ENCODE measurements at places on chromosomes 6 and 20. TPM values are rescaled to one million over a fixed set of nuclear protein-coding genes. Genes with fewer than 3 reads are reported as not detected.

- H3K27me3 ChIP-seq: no peaks in the 10 kb centered on the region
- no peaks in the 10 kb centered on the region for H3K4me1 ChIP-seq
- no peak for DNase-seq
- no peak overlapping the region for H3K4me3 ChIP-seq
Observed at GRCh38 chr6:31020057-31020456, 9.8 kb downstream of the MUC22 start.

GRCh38 chr6:15061180-15061641, 184.7 kb upstream of the JARID2 start:
- H3K4me3 ChIP-seq: no peak overlapping the region
- no peak overlapping the region for H3K27ac ChIP-seq
- no peak for DNase-seq
- no peaks in the 10 kb centered on the region for H3K36me3 ChIP-seq

Gene SS18L1
- 13.4 TPM for total RNA-seq

DNA sequence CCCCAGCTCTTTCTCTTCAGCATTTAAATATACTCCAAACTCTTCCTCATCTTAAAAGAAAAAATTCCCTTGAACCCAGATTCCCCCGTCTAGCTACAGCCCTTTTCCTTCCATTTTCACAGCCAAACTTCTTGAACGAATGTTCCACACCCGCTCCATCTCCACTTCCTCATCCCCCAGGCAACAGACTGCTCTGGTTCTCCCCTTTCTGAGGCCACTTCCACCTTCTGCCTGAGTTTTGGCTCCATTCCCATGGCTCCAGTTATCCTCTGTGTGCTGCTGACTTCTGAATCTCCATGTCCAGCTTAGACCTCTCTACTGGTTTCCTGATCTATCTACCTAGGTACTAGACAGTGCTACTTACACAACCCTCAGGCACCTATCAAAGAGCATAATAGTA, 106.4 kb downstream of the RALGAPA2 start:
- H3K4me3 ChIP-seq: no peak overlapping the region
- no peaks in the 10 kb centered on the region for H3K27me3 ChIP-seq
- no peak overlapping the region for H3K27ac ChIP-seq
- peaks cover 4% of the 10 kb centered on the region for H3K4me1 ChIP-seq

Gene MANEA
- total RNA-seq: 8.0 TPM

Gene ADGB
- total RNA-seq: not detected

GRCh38 chr6:77688649-77689048, 35.8 kb downstream of the MEI4 start:
- no peaks in the 10 kb centered on the region for H3K4me1 ChIP-seq
- H3K27ac ChIP-seq: no peak overlapping the region
- H3K4me3 ChIP-seq: no peak overlapping the region
- no peak for DNase-seq

- no peaks in the 10 kb centered on the region for H3K36me3 ChIP-seq
- H3K27ac ChIP-seq: peak overlapping the region; percentile 49
- H3K27me3 ChIP-seq: peaks cover 14% of the 10 kb centered on the region
- peak overlapping the region; percentile 77 for H3K4me3 ChIP-seq
Observed at GRCh38 chr6:105994591-105995390, 91.3 kb upstream of the PRDM1 start.
